ENCODE measurements at places on chromosomes 2 and 18. TPM values are rescaled to one million over a fixed set of nuclear protein-coding genes. Genes with fewer than 3 reads are reported as not detected.

Gene DSC3
- total RNA-seq: 0.58 TPM

Gene LIMS3
- 16.6 TPM for total RNA-seq

Gene CDKL4
- total RNA-seq: 1.3 TPM

Gene PPM1B
- total RNA-seq: 75.6 TPM

Gene CD8A
- 3.9 TPM for total RNA-seq

Gene AGXT
- not detected for total RNA-seq

Gene MAP3K19
- not detected for total RNA-seq

Gene KATNAL2
- 1.8 TPM for total RNA-seq

Gene TACR1
- 9.8 TPM for total RNA-seq

Gene TUBA3E
- total RNA-seq: not detected

Gene TMEM37
- 5.2 TPM for total RNA-seq

Gene IL18R1
- total RNA-seq: 8.0 TPM

Gene DRC1
- 0.51 TPM for total RNA-seq

DNA sequence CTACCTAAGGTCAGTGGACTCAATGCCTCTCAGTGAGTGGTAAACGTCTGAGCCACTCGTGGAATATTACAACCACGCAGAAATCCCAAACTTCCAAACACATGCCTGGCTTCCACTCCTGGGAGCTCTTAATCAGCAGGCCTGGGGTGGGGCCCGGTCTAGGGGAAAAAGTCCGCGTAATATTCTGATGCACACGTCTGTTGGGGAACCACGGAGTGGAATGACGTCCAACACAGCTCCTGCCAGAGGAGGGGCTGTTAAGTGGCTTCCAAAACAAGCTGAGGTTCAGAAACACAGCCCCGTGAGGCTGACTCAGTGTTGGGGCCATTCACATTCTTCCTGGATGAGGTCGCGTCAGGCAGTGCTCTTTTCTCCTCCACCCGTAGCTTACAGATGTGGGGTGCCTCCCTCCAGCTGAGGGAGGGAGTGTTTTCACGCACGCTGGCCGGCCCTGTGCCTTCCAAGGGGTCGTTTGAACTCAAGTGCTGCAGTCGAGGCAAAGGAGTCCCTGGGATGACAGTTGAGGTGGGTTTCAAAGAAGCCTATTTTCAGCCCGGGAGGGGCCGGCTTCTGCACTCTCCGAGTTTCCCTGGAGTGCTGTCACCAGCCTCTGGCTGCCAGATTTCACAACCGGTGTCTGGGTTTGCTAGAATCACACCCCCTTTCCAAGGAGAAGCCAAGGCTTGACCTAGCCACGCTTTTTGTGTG, 73.1 kb downstream of the ACKR3 start:
- H3K27me3 ChIP-seq: no peaks in the 10 kb centered on the region
- peak; percentile 96 for DNase-seq
- no peaks in the 10 kb centered on the region for H3K4me1 ChIP-seq
- no peak overlapping the region for H3K4me3 ChIP-seq
- peak overlapping the region; percentile 34 for H3K27ac ChIP-seq

DNA sequence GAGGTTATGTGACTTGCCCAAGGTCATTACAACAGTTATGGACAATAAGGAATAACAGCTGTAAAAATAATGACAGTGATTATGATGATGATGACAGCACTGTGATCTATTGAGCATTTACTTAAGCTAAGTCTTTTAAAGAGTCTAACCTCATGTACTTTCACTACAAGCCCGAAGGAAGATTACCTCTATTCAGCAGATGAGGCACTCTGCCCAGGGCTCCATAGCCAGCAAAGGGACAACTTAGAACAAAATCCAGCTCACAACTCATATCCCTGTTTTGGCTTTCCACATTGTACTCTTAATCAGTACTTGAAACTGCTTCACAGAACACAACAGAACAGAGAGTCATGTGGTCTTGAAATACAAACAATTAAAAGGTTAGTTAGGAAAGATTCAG, 290.2 kb downstream of the ZNF385B start:
- H3K36me3 ChIP-seq: no peaks in the 10 kb centered on the region
- no peaks in the 10 kb centered on the region for H3K4me1 ChIP-seq
- no peaks in the 10 kb centered on the region for H3K27me3 ChIP-seq
- H3K27ac ChIP-seq: no peak overlapping the region
- no peak for DNase-seq

- no peaks in the 10 kb centered on the region for H3K27me3 ChIP-seq
- H3K27ac ChIP-seq: peak overlapping the region; percentile 27
- H3K4me3 ChIP-seq: peak overlapping the region; percentile 59
- H3K4me1 ChIP-seq: peaks cover 12% of the 10 kb centered on the region
Observed at GRCh38 chr2:206962966-206963365, 23.6 kb downstream of the CPO start.

- no peaks in the 10 kb centered on the region for H3K27me3 ChIP-seq
- H3K36me3 ChIP-seq: no peaks in the 10 kb centered on the region
- no peaks in the 10 kb centered on the region for H3K4me1 ChIP-seq
- DNase-seq: no peak
- no peak overlapping the region for H3K4me3 ChIP-seq
- no peak overlapping the region for H3K27ac ChIP-seq
Observed at GRCh38 chr2:2157400-2157799, 173.7 kb downstream of the MYT1L start.

GRCh38 chr18:54794823-54795222, 33.5 kb upstream of the RAB27B start:
- no peak for DNase-seq
- no peak overlapping the region for H3K27ac ChIP-seq
- H3K36me3 ChIP-seq: no peaks in the 10 kb centered on the region
- H3K27me3 ChIP-seq: no peaks in the 10 kb centered on the region
- no peak overlapping the region for H3K4me3 ChIP-seq

DNA sequence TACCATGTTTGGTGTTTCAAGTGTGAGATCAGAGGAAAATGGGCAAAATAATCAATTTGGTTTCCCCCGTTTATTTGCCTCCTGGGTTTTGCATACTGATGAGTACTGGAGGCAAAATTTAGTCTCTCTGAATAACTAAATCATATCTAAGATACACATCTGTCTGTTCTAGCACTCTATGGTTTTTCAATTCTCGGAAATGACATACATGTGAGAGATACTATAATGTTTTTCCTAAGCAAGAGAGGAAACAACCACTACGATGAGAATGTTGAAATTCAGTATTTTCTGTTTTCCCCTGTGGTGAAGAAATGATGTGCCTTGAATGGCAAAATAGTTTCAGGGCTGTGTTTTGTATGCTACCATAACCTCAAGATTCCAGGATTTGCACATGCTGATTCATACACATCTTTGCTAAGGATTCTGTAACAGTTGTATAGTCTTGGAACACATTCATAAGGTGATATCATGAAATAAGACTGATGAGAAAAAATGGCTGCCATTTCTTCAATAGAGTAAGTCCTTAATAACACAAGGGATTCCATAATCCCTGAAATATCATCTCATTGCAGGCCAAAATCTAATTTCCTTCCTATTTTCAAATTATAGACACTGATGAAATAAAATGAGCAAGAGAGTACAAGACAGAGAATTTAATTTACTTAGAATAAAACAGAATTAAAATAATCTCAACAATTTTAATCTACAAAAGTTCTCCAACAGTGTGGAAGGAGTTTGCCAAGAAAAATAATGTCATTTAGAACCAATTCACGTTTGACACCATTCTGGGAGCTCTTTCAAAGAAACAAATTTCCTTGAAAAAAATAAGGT, 316.6 kb downstream of the FIGN start:
- no peak overlapping the region for H3K4me3 ChIP-seq
- H3K4me1 ChIP-seq: no peaks in the 10 kb centered on the region
- no peak overlapping the region for H3K27ac ChIP-seq

GRCh38 chr2:221635949-221636348, 63.8 kb upstream of the EPHA4 start:
- H3K27me3 ChIP-seq: no peaks in the 10 kb centered on the region
- H3K27ac ChIP-seq: no peak overlapping the region
- H3K4me3 ChIP-seq: no peak overlapping the region
- H3K36me3 ChIP-seq: no peaks in the 10 kb centered on the region

DNA sequence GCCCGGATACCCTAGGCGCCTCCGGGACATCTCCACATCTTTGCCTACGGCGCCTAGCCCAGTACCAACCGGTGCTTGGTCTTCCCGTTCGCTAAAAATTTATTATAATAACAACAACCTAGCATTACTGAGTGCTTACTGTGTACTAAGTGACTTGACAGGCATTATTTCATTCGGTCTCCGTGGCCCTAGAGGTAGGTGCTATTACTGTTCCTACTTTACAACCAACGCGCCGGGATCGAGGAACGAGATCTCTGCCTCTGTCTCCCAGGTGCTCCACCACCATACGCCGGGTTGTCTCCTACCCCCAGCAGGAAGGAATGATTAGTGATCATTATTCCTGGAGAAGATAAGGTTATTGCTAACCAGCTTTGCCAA, 657 bp upstream of the BIN1 start:
- H3K27ac ChIP-seq: no peak overlapping the region
- no peaks in the 10 kb centered on the region for H3K4me1 ChIP-seq
- peak; percentile 40 for DNase-seq
- no peaks in the 10 kb centered on the region for H3K27me3 ChIP-seq
- H3K4me3 ChIP-seq: peak overlapping the region; percentile 73

DNA sequence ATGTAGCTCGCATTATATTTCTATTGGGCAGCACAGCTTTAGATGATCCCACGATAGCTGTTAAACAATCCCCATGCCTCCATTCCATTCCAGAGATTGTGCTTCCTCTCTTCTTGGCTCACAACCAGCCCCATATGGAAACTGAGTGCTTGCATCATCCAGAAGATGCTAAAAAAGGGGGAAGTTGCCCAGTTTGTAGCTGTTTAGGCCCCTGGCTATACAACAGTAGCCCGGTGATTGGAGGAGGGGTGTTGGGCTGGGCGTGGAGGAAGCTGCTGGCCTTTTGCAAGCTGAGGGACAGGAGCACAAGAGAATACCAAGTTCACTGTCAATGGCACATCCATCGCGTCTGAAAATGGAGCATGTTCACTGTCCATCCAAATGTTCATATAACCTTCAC, 360.2 kb downstream of the ALK start:
- H3K36me3 ChIP-seq: no peaks in the 10 kb centered on the region
- H3K27ac ChIP-seq: no peak overlapping the region
- no peaks in the 10 kb centered on the region for H3K4me1 ChIP-seq
- H3K27me3 ChIP-seq: no peaks in the 10 kb centered on the region

DNA sequence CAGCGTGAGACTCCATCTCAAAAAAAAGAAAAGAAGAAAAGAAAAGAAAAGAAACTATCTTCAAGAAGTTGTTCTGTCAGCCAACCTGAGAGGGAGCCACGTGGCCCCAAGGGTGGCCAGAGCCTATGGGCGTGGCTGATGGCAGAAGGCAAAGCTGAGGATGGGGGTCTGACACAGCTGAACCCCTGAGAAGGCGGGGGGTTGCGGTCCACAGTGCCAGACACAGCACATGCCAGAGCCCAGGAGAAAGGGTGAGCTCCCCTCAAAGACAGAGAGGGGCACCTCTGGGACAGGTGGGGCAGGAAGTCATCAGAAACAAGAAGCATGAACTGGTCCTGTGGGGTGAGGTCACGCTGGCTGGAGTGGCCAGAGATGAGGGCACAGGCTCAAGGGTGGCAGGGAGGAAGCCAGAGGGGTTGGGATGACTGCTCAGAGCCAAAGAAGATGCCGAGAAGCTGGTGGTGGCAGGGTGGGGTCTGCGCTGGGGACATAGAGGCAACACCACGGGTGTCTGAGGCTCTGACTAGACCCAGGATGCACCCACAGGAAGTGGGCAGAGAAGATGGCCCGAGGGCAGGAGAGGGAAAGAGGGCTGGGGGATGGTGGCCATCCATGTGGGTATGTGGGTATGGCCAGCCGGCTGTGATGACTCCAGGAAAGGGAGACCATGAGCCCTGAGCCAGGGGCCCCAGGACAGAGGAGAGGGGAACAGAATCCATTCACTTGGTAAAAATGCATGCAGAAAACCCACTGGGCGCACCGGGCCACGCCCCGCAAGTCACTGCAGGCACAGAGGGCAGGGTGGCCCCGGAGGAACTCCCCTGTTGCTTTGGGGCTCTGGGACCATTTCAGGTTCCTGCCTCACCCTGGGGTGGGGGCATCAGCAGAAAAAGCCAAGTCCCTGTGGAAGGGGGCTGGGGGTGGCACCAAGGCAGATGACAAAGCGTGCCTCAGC, 8.4 kb downstream of the KIF1A start:
- H3K4me1 ChIP-seq: no peaks in the 10 kb centered on the region
- no peak overlapping the region for H3K4me3 ChIP-seq
- peak; percentile 71 for DNase-seq
- no peaks in the 10 kb centered on the region for H3K27me3 ChIP-seq
- H3K27ac ChIP-seq: no peak overlapping the region

DNA sequence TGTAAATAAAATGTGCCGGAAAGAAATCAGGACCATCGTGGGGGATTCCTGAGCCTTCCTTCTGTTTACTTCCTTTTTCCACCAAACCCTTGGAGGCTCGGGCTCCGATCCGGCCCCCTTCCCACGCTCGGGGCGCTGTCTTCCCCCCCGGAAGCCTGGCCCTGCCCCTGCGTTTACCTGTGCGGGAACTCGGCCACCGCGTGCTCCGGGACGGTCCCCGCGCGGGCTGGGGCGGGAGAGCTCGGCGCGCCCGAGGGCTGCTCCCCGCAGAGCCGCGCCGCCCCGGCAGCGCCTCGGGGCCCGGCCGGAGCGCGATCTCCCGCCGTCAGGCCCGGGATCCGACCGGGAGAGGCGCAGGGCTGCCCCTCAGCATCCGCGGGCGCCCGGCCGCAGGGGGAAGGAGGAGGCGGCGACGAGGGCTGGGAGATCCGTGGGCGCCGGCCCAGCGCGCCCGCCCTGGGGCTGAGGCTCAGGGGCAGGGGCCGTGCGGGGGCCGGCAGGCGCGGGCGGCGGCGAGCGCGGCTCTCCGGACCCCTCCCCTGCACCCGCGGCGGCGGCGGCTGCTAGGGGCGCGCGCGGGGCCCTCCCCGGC, 435 bp downstream of the ADCY3 start:
- no peak overlapping the region for H3K27ac ChIP-seq
- peak overlapping the region; percentile 85 for H3K4me3 ChIP-seq
- H3K27me3 ChIP-seq: no peaks in the 10 kb centered on the region
- no peaks in the 10 kb centered on the region for H3K36me3 ChIP-seq
- no peaks in the 10 kb centered on the region for H3K4me1 ChIP-seq

GRCh38 chr2:58710795-58711279, 469.7 kb upstream of the FANCL start:
- no peak for DNase-seq
- no peaks in the 10 kb centered on the region for H3K36me3 ChIP-seq
- H3K27ac ChIP-seq: no peak overlapping the region
- no peak overlapping the region for H3K4me3 ChIP-seq
- no peaks in the 10 kb centered on the region for H3K27me3 ChIP-seq

- no peak overlapping the region for H3K27ac ChIP-seq
- H3K4me1 ChIP-seq: no peaks in the 10 kb centered on the region
- H3K4me3 ChIP-seq: no peak overlapping the region
- H3K27me3 ChIP-seq: no peaks in the 10 kb centered on the region
Observed at GRCh38 chr2:152755029-152755428, 36.6 kb downstream of the ARL6IP6 start.

- H3K4me3 ChIP-seq: no peak overlapping the region
- H3K36me3 ChIP-seq: no peaks in the 10 kb centered on the region
- DNase-seq: no peak
- no peaks in the 10 kb centered on the region for H3K27me3 ChIP-seq
Observed at GRCh38 chr18:43961722-43962121, 684.4 kb upstream of the SYT4 start.

All from aorta (tissue), 5 donors.